ENCODE measurements at places on chromosomes 3 and 15.

DNA sequence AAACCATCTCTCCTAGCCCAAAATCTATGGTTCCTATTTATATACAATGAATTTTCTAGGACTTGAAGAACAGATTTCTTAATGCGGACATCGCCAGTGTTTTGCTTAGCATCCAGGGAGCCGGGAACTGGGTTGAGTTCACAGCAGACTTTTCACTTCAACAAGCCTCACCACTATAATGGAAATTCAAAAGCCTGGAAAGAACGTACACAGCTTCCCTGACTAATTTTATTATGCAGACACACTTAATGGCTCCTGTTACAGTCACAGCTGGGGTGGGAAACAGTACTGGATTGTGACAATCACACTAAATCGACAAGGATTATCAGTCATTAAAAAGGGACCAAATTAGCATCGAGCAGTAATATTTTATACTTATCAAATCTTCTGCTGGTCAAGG lies 129.2 kb upstream of the BNIP2 start:
- DNase-seq, result no peak

DNA sequence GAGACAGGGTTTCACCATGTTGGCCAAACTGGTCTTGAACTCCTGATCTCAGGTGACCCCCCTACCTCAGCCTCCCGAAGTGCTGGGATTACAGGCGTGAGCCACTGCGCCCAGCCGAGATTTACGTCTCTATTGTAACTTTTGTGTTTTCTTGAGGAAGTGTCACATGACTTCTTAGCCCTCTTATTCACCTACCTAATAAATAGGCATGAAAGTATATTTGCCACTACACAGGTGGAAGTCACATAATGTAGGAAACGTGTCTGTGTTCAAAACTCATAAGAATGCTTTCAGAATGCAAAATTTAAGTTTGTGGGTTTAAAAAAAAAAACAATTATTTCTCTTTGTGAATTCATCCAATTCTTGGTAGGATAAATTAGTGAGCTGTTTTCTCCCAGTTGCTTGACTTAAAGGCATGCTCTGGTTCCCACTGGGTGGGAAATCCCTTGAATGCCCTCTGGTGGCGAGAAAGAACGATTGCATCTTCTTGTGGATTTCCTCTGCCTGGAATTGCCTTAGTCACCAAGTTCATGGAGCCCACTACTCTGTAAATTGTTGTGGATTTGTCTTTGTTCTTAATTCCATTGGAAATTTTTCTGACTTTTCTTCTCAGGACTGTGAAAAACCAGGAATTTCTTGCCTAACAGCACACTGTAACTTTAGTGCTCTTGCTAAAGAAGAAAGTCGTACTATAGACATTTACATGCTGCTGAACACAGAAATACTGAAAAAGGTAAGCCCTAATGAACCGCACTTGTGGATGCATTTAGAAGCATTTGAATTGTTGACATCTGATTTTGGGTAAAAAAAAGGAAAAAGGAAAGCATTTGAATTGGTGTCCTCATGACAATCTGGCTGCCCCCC lies 82.2 kb upstream of the CTDSPL start:
- no peak for DNase-seq

- DNase-seq, result no peak
These were observed 45.7 kb upstream of the INO80 start for GRCh38 chr15:41161736-41162135.

DNA sequence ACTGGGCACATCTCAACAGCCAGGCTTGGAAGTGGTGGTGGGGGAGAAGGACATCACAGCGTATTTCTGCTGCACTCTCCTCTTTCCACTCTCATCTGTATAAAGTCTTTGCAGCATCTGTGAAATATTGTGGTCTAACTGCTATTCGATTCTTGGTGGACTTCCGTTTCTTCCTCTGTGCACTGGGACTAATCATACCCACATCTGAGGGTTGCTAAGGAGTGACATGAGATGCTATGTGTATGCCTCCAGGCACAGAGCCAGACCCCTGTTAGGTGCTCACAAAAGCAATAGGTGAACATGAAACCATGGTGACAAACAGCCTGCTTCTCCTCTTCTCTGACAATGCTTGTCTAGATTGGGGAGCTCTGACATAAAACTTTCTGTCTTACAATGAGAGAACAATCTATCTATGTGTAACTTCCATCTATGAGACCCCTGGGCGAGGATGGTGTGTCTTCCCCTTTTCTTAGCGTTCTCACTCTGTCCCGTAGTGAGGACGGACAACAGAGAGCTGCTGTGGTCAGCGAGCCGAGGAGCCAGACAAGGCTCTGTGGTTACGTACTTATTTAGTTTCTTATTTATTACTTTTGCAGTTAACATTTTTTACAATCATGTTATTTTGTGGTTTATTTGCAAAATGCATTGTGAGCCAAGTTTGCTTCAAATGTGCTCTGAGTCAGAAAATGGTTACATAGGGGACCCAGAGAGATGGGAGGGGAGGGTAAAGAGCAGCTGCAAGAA lies 196.7 kb upstream of the TPRG1 start:
- no peak for DNase-seq

DNA sequence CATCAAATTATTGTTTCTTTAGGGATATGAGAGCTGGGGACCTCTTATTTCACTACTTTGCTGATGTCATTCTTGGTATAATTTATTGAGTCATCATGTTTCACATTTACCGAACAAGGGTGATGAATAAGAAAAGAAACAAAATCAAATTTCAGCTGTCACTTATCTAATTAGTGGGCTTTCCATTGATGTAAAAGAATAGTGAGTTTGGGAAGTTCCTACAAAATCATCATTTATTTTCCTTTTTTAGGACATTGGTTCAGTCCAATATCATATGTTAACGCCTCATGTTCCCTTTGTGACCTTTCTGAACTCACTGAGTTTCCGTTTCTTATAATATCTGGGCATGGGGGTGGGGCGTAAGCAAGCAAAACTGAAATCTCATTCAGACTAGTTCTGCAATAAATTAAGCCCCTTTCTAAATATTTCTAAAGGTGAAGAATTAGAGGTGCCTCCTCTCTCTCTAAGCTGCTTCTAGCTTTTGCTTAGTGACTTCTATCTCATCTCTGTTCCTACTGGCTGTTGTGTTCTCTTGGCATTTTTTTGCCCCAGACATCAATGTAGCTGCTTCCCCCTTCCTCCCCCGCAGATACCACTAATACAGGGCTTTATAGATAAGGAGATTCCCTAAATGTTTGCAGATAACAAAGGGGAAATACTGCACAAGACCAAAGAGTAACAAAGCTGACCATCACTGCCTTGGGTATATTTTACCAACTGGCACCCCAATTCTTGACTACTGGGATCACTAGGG lies 238.0 kb upstream of the CTNNB1 start:
- DNase-seq, result no peak

GRCh38 chr15:67164811-67165253 lies 89.6 kb downstream of the AAGAB start:
- DNase-seq, result no peak

DNA sequence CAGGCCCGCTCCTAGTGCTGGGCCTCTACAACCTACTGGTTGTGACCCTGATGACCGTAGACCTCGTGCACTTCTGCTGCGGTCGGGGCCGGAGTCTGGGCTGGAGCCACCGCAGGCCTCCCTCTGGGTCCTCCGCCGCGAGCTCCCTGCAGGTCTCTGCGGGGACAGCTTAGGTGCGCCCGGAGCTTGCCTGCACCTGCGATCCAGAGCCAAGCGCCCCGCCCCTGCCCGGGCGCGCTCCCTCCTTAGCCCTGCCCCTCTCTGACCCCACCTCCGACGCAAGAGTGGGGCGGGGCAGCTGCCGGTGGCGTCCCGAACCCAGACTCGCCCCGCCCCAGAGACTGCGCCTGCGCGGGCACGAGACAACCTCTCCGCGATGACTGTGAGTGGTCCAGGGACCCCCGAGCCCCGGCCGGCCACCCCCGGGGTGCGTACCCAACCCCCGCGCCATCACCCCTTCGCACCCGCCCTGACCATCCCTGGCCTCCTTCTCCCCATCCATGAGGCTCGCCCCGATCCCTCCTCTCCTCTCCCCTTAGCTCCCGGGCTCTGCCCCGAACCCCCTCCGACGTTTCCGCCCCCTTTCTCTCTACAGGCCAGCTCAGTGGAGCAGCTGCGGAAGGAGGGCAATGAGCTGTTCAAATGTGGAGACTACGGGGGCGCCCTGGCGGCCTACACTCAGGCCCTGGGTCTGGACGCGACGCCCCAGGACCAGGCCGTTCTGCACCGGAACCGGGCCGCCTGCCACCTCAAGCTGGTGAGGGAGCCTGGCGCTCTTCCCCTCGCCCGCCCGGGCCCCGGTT lies at the start of gene UNC45A:
Gene UNC45A (plus strand): TSS at position 337 of the 803 bp plus-strand sequence. CDS start 40 bp downstream, at position 377.
- DNase-seq, result peak; percentile 40

- no peak for DNase-seq
These were observed 379.7 kb upstream of the TGFBR2 start for GRCh38 chr3:30226601-30227151.

DNA sequence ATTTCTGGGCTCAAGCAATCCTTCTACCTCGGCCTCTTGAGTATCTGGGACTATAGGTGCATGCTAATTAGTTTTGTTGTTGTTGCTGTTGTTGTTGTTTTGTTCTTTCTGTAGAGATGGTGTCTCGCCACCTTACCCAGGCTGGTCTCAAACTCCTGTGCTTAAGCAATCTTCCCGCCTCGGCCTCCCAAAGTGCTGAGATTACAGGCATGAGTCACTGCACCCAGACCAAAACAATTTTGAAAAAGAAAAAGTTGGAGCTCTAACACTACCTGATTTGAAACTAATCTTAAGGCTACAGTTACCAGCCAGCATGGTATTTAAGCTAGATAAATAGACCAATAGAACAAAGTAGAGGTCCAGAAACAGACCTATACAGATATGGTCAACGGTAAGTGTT lies 29.8 kb downstream of the KPNA1 start:
- DNase-seq, result no peak

DNA sequence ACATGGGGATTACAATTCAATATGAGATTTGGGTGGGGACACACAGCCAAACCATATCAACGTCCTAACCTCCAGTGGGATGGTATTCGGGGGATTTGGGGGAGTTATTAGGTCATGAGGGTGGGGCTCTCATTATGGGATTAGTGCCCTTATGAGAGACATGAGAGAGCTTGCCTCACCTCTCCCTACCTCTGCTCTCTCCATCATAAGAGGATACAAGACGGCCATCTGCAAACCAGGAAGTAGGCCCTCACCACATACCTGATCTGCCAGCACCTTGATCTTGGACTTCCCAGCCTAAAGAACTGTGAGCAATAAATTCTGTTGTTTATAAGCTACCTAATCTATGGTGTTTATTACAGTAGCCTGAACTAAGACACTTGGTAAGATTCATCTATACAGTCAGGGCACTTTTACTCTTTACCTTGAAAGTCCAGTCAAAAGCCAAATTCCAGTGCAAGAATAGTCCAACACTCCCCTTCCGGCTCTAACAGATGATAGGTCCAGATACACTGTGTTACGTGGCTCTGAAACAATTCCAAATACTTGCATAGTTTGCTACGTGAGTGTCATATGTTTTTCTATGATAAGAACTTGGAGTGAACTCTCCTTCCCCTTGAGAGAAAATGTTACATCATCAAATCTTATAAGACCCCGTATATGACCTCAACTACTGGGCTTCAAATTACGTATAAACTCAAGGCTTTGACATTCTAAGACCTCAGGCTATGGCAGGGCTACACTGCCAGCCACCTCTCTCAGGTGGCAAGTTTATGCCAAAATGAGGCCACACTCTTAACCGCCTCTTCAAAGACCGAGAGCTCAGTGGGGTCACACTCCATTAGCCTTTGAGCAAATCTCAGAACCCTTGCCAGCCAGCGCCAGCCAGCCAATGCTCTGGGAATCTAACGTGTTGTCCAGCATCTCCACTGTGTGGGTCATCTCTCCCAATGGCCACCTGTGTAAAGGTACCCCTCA lies 129.9 kb downstream of the XXYLT1 start:
- no peak for DNase-seq

DNA sequence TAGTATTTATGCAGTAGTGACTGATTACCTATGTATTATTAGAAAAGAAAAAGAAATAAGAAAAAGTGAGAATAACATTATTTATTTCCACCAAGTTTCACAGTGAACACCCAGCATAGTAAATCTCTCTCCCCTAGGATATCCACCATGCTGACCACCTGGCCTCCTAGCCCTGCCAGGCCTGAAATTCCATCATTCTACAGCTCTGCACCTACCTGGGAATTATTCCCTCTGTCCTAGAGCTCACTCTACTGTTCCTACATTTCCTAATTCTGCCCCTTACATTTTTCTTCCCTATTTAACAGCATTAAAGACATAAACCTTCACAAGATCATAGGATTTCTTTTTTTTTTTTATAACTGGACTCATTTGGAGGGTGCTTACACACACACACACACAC lies 525.3 kb upstream of the PPP2R3A start:
- DNase-seq, result no peak

GRCh38 chr15:49169880-49170597 lies at the start of gene GALK2:
Gene GALK2 (plus strand): TSS chr15:49170247. CDS start chr15:49170323, 76 bp downstream.
- DNase-seq, result peak; percentile 41

GRCh38 chr3:146085678-146086077 lies 75.3 kb downstream of the PLOD2 start:
- DNase-seq, result no peak

- no peak for DNase-seq
These were observed 680.6 kb downstream of the SQOR start for GRCh38 chr15:46315434-46315833.

GRCh38 chr3:80014576-80014975 lies 246.8 kb upstream of the ROBO1 start:
- DNase-seq, result no peak

DNA sequence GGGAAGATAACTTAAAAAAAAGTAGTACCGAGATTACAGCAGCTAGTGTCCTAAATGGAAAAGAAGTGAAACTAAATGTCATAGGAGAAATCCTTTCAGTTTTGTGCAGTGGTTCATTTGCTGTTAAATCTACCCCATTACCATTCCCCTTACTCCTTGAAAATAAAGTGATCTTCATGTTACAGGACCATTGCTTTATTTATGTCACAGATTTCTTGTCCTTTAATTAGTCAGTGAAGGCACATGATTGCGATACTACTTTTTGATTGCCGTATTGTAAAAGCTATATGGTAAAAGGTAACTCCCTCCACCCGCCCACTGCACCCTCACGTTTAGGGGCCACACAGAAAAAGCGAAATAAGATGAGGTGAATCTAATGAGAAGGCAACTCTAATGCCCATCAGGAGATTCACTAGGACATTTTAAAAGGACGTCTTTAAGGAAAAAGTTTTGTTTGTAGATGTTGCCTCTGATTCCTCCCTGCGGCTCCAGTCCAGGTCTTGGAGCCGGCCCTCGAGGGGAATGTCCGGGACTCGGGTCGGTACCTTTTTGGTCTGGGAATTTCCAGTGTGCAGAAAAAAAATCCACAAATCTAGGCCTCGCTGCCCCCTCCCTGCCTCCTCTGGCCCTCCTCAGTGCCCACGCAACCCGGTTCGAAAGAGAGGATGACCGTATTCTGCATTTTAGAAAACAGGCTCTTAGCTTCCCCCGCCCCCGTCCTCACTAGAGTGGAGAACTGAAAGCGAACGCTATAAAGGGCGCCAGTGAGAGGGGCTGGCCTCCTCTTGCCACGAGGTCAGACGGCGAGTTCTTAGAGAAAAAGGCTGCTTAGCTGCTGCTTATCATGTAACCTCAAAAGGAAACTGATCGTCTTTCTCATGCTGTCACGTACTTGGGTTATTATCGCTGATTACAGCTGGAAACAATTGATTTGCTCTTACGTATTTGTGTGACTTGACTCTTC lies 21.8 kb upstream of the NFKBIZ start:
- no peak for DNase-seq

Measured in fibroblast of skin of left biceps (primary cell).